ENCODE measurements at places on chromosomes 6 and 20.

GRCh38 chr6:101605426-101605825 lies 211.9 kb downstream of the GRIK2 start:
- DNase-seq, result no peak

GRCh38 chr6:159686703-159687102 lies 6.3 kb downstream of the SOD2 start:
- DNase-seq, result no peak

DNA sequence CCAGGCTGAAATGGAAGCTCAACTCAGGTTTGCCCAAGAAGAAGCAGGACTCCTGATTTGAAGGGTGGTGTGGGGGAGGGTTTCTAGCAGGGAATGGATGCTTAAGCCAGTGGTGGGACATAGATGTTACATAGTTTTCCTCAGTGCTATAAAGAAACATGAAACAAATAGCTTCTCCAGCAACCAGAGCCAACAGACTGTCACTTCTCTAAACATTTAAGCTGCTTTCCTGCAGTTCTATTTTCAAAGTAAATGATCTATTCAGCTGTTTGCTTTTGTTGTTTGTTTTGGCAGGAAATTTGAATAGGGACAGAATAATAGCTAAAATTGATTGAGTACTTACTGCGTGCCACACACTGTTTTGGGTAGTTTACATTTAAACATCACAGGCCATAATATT lies 169.0 kb downstream of the UST start:
- DNase-seq, result no peak

- no peak for DNase-seq
Measured at GRCh38 chr6:66838764-66839163, 1131.7 kb upstream of the EYS start.

DNA sequence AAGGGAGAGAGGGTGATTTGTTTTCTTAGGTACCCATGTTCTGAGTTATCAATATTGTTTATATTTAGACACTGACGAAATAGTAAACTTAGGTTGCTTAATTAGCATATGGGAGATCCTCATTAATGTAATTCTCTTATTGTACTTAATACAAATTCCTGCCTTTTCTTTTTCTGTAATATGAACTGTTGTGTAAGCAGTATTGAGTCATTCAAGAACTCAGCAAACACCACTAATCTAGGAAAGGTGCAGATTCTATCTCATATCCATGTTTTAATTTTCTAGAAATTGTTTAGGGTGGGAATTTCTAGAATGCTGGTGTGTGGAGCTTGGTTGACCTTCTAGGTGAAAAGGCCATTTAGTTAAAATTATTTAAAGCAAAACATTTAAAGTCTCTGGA lies 216.0 kb downstream of the ZFAND3 start:
- no peak for DNase-seq

DNA sequence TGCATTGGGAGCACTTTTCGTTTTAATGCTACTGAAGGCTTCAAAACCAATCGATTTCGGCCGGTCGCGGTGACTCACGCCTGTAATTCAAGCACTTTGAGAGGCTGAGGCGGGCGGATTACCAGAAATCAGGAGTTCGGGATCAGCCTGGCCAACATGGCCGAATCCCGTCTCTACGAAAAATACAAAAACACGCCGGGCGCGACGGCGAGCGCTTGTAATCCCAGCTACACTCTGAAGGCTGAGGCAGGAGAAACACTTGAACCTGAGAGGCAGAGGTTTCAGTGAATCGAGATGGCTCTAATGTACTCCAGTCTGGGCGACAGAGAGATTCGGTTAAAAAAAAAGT lies 58.4 kb downstream of the TRIM38 start:
- DNase-seq, result no peak

All from stimulated activated CD8-positive, alpha-beta memory T cell treated with anti-CD3 and anti-CD28 coated beads, Interleukin-4, amount 100 ng/mL, for 1 hour (primary cell).